ENCODE measurements at places on chromosomes 7 and 10.

- DNase-seq = no peak
Observed at GRCh38 chr7:55344840-55345239, 20.3 kb upstream of the LANCL2 start.

DNA sequence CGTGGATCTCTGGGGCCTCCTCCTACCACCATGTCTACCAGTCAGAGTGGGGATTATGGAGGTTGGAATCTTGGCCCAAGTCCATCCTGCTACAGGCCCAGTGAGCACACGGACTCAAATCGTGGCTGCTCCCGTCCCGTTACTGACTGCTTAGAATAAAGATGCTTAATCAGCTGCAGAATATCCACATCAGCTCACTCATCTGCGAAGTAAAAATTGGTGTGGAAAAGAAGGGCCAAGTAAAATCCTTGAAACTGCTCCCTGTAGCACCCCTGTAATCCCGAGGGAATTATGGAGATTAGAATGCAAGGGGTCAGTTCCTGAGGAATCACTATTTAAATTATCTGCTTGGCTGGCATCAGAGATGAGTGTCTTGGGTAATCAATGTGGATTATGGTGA lies 13.0 kb upstream of the HTR5A start:
- no peak for DNase-seq

GRCh38 chr7:13953368-13953767 lies 36.1 kb downstream of the ETV1 start:
- DNase-seq = no peak

- DNase-seq = peak; percentile 16
Observed at GRCh38 chr10:88525371-88526069, 57.6 kb downstream of the RNLS start.

DNA sequence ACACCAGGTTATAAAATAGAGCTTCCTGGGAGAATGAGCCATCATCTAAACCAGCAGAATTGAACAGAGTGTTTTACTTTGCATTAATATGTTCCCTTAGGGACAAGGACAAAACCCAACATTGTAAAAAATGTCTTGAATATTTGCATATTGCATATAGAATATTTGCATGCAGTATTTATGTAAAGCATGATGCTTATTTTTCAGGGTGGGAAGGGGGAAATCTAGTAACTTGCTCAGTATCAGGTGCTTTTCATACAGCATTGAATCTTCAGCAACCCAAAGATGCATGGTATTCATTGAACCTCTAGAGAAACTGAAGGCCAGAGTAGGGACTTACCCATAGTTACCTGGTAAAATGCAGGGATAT lies 409.2 kb upstream of the ZMIZ1 start:
- no peak for DNase-seq

- peak; percentile 38 for DNase-seq
Observed at GRCh38 chr7:84042110-84042539, 152.5 kb downstream of the SEMA3A start.

DNA sequence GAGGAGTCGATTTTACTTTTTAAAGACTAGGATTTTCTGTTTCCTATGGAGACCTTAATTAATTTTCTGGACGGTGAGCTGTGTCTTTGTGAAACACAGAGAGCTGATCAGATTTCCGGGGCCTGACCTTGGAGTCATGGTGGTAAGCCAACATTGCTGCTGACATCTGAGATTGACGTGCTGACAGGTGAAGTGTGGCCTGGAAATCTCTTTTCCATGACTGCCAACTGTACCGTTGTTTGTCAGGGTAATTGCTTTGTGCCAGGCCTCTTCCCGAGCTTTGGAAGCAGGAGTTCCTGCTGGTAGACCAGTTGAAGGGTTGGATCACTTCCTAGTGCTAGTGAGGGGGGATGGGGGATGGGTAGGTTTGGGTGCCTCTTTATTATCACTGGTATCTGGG lies 71.2 kb downstream of the ADRA2A start:
- DNase-seq = no peak

DNA sequence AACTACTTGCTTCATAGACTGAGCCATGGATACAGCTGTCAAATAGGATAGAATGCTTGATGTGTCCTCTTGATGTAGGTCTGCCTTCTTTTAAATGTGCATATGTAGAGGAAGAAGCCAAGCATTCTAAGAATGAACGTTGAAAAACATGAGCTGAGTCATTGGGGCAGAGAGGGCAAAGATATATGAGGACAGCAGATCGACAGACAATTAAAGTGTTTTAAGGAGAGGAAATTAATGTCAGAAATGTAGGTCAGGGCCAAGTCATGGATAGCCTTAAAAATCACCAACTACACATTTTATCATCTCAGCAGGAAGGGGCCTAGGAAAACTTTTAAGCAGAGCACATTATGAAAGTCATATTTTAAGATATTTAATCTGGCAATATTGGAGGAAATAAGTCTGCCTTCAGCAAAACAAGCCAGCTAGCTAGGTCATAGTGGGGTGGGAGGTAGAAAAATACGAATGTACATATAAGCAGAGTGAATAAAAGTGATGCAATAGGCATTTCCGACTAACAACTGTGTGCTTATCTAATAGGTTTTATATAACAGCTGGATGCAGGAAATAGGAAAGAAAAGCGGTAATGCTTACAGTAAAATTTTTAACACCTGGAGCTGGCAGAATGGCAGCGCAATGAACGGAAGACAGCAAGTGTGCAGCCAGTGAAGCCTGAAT lies 638.3 kb upstream of the TPK1 start:
- DNase-seq = no peak

DNA sequence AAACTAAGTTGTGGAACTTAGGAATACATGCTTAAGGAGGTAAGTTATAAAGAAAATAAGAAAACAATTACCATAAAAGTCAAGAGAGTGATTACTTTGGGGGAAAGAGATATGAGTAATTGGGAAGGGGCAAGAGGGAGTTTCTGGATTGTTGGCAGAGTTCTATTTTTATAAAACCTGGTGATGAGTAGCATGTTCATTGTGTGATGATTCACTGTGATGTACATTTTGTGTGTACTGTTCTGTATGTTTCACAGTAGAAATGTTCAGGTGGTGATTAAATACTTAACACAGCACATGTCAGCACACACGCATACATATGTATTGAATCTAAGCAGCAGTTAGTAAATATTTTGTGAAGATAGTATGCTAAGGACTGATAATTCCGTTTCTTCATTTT lies 9.7 kb upstream of the OIT3 start:
- no peak for DNase-seq

DNA sequence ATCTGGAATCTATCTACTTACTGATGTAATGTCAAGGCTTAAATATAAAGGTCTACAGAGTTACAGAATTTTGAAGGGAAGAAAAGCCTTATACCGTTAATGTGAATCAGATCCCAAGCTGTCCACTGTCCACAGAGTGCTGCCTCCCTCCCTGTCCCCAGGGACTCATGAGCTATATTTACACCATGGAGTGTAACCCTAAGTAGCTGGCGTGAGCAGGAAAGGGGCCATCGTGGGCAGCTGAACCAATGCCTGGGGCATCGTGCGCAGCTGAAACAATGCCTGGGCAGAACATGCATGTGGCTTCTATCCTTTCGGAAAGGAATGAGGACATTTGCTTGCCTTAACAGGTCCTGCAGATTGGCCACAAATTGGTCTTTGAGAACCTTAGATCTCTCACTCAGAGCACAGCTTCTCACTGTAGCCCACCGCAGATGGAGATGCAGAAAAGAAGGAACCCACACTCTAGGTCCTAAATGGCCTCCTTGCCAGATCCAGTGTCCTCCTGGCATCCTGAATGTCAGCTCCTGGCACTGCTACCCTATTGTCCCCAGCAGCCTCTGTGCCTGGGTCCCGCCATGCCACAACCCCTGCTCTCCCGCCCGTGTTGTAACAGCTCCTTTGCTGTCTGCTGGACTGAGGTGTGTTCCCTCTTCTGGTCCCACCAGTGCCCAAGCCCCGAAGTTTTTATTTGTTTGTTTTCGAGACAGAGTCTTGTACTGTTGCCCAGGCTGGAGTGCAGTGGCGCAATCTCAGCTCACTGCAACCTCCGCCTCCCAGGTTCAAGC lies 30.3 kb downstream of the CCDC3 start:
- no peak for DNase-seq

DNA sequence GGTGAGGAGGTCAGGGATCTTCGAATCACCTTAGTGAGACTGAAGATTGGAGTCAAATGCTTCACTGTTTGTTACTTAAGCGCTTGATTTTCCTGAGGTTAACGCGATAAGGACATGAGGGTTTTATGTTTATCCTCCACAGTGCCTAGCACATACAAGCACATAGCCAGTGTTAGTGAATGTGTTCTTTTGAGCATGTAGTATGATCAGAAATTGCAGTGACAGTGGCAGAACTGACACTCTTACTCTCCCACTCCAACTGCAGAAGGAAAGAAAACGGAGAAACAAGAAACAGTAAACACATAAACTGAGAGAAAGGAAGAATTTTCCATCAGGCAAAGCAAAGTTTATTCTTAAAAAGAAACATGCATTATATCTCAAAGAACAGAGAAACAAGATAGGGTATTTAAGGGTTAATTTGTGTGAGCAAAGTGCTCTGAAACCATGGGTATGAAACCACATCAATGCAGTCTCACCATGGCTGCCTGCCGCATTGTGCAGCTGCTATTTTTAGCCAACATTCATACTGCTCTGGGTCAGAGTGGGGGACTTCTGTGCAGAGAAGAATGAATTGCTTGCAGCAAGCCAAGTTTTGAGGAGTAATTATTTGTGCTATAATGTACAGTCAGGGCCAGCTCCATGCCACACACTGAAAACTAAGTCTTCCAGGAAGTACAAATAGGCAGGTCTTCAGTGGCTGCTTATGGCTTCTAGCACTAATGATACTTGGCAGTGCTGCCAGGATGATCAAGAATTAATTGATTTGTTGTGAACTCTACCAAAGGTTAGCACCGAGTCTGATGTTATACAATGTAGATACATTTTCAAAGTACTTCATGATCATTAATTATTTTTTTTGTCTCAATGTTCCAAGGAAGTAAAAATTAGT lies 152.0 kb downstream of the MACC1 start:
- peak; percentile 55 for DNase-seq

GRCh38 chr10:44801383-44802327 lies 109.5 kb upstream of the TMEM72 start:
- peak; percentile 75 for DNase-seq

- no peak for DNase-seq
Observed at GRCh38 chr10:61935077-61935476, 33.6 kb downstream of the ARID5B start.

DNA sequence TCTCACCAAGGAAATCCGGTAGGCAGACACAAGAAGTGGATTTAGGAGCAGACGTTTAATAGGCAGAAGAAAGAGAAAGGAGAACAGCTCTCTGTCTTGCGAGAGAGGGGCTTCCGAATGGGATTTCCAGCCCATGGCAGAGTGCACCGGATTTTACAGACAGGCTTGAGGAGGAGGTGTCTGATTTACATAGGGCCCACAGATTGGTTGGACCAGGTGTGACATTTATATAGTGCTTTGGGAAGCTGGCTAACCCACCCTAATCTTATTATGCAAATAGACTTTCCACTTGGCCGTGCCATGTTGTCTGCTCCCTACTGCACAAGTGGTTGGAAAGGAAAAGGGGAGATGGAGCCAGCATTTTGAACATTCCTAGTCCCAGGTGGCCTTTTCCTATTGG lies 57.8 kb downstream of the ANKMY2 start:
- no peak for DNase-seq

- no peak for DNase-seq
Observed at GRCh38 chr10:109647627-109648026, 275.7 kb downstream of the XPNPEP1 start.

DNA sequence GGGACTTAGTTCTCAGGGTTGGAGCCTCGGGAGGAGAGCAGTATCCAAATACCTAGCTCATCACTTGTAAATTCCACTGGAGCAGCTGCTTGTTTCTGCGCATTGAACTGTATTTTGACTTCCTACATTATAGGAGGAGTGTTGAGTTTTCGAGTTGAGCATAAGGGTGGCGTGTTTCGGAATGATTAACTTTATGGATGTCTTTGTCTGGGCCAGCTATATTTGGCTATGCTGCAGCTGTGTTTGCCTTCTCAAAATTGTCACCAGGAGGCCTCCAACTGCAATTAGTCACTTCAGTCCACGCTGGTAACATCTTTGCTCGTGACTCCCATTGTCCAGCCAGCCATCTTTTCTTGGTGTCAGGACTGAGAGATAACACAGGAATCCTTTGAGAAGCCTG lies 9.1 kb downstream of the CELF2 start:
- no peak for DNase-seq

DNA sequence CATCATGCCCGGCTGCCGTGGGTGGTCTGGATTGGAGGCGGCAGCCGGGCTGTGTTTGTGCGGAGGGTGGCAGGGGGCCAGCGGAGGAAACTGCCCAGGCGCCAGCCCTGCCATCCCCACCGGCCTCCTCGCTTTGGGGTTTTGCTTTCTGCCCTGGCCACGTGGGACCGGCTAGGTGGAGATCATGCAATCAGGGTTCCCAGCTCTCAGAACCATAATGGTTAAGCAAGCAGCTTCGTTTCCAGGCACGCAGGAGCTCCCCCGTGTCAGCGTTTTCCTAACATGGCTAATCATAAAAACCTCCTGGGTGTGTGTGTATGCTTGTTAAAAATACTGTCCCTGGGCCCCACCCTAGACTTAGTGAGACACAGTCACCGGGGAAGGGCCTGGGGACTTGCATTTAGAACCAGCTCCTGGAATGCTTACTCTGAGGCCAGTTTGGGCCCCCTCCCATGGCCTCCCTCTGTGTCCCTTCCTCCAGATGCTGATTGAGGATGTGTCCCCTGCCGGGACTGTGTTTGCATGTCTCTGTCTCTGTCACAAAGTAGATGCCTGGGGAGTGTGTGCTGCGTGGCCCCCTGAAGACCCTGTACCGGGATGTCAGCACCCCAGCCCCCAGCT lies 119.3 kb downstream of the CUX1 start:
- DNase-seq = no peak

DNA sequence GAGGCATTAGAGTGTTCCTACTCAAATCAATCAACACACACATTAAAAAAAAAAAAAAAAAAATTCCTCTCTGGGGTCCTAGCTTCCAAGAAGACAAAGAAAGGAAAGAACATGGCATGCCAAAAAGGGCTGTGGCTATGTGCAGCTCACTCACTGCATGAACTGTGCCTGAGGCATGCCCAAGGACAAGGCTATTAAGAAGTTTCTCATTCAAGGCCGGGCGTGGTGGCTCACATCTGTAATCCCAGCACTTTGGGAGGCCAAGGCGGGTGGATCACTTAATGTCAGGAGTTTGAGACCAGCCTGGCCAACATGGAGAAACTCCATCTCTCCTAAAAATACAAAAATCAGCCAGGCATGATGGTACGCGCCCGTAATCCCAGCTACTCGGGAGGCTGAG lies 41.9 kb upstream of the PPP3CB start:
- DNase-seq = no peak

GRCh38 chr7:74023092-74023536 lies 4.9 kb upstream of the ELN start:
- DNase-seq = no peak

DNA sequence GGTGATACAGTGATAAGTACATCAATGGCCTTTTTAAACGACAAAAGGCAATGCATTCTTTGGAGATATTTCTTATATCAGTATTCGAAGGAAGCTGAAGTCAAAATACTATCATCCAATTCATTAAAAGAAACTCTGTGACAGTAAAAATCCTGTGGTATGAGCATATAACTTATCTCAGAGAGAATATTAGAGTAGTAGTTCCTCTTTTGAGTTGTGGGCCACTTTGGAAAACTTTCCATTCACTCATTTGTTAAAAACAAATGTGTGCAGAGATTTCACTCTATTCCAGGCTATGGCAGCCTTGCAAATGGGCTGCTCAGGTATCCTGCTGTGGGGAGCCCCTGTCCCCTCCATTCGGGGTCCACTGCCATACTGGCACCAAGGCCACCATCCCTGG lies 55.3 kb upstream of the ZNF438 start:
- no peak for DNase-seq
